ENCODE measurements at places on chromosomes 6 and 20. TPM values are rescaled to one million over a fixed set of nuclear protein-coding genes. Genes with fewer than 3 reads are reported as not detected.

- DNase-seq, result no peak
These were observed 175.8 kb downstream of the ISM1 start for GRCh38 chr20:13396826-13397225.

The UCKL1 gene
- 36.3 TPM for total RNA-seq

- no peak for DNase-seq
These were observed 25.5 kb downstream of the FAM184A start for GRCh38 chr6:119052987-119053386.

GRCh38 chr6:14165091-14165490, 47.5 kb downstream of the CD83 start:
- DNase-seq, result no peak

- no peak for DNase-seq
These were observed 246.0 kb upstream of the FLRT3 start for GRCh38 chr20:14583413-14583812.

DNA sequence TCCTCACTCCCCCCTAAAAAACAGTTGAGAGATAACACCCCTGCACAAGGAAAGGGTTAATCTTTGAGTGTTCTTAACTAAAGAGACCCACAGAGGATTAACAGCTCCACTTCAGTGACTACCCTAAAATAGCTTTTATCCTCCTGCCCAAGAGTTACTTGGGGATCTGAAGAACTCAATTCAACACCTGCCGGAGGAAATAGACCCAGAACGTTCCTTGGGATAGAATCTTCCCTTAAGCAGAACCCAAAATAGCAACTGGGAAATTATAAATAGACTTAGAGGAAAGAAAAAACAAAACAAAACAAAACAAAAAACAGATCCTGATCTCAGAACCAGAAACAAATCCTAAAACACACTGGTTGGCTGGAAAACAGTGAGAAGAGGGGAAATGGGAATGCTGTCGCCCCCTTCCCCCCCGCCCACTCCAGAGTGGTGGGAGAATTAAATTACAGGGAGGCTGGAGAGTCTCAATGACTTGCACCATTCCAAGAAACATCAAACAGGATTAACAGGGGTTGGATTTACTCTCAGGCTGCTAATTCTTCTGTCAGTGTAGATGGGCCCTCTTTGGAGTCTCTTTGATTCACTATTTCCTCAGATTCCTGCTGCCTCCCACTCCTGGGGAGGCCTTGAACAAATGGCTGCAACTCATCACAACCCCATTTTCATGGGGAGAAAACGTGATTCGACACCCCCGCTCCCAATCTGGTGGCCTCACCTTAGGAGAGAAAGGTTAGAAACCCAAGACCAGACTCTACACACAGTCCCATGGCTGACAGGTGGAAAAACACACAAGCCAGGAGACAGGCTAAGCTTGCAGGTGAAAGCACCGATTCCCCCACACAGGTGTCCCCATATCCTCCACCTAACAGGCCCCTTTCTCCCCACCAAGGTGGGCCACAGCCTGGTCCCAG, 1.4 kb downstream of the PLAGL2 start:
- DNase-seq, result no peak

DNA sequence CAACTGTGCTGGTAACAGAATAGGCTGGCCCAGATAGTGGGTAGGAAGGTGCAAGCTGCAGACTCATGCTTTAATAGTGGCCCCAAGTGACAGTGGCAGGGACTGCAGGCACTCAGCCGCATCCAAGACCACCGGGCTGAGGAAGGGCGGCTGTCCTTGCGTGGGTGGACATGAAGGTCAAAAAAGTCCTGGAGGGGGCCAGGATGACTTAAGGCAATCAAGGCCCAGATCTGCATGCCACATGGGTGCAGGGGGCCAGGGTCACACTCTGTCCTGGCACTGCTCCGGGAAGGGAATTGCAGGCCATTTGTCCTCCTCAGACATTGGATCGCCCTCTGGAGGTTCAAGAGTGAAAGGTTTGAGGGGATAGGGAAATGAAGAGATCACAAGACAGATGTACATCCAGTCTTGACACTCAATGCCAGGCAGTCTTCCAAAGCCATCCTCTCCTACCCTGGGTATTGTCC, 10.4 kb upstream of the VNN2 start:
- peak; percentile 21 for DNase-seq

DNA sequence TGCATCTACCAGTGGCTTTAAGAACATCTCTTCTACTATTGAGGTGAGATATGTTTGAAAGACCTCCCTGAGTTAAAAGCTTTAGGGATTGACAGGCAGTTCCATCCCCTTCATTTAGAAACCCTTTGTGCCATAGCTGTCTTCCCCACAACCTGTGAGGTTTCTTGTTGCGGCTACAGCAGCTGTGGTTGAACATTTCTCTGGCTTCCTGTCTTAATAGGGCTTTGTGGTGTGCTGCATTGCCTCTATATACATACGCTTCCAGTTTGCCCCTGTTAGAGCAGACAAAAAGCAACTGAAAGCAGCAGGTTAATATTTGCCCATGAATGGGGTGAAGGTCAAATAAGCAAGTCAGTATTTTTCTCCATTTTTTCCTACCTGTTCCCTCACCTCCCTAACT, 210.2 kb downstream of the TMEM200A start:
- DNase-seq, result peak; percentile 86

The MAPK13 gene
- total RNA-seq, result 53.7 TPM

DNA sequence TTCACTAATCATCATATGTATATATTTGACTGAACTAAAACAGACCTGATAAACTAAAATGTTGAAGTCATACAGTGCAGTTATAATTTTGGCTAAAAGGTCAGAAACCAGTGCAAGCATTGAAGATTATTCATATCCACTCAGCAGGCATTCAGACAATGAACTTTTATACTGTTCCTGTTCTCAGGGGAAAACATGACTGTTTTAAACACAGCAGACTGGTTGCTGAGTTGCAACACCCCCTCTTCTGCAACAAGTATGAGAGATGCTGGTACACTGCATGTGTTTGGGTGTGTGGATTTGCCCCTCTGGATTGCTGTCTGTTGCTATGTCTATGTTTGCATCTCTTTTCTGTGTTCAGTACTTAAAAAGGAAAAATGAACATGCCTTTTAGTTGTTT, 206.8 kb downstream of the EYA4 start:
- no peak for DNase-seq

The PDE7B gene
- total RNA-seq, result 0.68 TPM

- DNase-seq, result no peak
These were observed 11.2 kb downstream of the RNGTT start for GRCh38 chr6:88952065-88952704.

- DNase-seq, result peak; percentile 39
These were observed 14.7 kb downstream of the UST start for GRCh38 chr6:148761527-148762011.

GRCh38 chr20:33719277-33719988, 677 bp downstream of the PXMP4 start:
- DNase-seq, result no peak

DNA sequence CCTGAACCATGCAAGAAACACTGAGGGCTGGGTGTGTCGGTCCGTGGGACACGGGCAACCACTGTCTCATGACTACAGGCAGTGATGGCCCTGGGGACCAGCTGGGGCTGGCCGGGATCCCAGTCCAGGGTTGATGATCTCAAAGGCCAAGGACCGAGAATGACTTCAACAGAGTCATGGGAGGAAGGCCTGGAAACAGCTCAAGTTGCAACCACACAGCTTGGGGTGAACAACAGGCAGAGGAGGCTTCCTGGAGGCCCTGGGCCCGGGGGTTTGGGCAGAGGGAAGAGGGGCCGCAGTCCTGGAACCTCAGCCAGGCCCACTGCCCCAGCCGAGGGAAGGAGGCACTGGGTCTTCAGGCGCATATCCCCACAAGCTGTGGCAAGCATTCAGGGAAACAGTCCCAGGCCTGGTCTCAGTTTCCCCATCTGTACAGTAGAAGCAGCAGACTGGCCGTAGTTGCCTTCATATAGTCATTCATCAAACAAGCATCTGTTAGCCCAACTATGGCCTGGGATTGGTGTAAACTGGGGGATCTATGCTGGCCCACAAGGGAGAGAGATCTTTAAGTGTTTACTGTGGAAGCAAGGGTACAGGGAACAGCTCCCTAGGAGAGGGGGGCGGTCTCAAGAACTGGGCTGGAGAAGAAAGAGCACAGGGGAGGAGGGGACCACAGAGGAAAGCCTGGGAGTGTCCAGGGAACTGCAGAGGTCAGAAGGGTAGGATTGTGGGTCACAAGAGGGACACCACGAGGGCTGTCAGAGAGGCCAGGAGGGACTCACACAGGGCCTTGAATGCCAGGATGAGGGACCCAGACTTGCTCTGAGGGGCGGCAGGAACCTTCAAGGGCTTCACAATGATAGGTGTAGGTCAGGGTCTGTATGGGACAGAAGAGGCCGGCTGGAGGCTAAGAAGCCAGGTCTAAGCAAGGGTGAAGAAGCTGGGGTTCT, 2.1 kb downstream of the MYL9 start:
- no peak for DNase-seq

- no peak for DNase-seq
These were observed 2.3 kb downstream of the POPDC3 start for GRCh38 chr6:105177556-105177955.

The TFAP2C gene
- not detected for total RNA-seq

- no peak for DNase-seq
These were observed 9.3 kb upstream of the MAK start for GRCh38 chr6:10847684-10848083.

GRCh38 chr6:167079853-167080297, 43.0 kb upstream of the CCR6 start:
- peak; percentile 58 for DNase-seq

GRCh38 chr6:144406796-144407195, 121.7 kb downstream of the UTRN start:
- DNase-seq, result no peak

GRCh38 chr20:46371656-46372055, 34.8 kb downstream of the ELMO2 start:
- no peak for DNase-seq

The DYNLT2 gene
- total RNA-seq, result 2.2 TPM

The GJA10 gene
- total RNA-seq, result 3.4 TPM

GRCh38 chr6:119620846-119621555, 271.4 kb upstream of the MAN1A1 start:
- no peak for DNase-seq

The TSPO2 gene
- not detected for total RNA-seq

- DNase-seq, result no peak
These were observed 1.5 kb downstream of the FOXQ1 start for GRCh38 chr6:1313384-1313766.

The PHACTR1 gene
- 0.33 TPM for total RNA-seq

DNA sequence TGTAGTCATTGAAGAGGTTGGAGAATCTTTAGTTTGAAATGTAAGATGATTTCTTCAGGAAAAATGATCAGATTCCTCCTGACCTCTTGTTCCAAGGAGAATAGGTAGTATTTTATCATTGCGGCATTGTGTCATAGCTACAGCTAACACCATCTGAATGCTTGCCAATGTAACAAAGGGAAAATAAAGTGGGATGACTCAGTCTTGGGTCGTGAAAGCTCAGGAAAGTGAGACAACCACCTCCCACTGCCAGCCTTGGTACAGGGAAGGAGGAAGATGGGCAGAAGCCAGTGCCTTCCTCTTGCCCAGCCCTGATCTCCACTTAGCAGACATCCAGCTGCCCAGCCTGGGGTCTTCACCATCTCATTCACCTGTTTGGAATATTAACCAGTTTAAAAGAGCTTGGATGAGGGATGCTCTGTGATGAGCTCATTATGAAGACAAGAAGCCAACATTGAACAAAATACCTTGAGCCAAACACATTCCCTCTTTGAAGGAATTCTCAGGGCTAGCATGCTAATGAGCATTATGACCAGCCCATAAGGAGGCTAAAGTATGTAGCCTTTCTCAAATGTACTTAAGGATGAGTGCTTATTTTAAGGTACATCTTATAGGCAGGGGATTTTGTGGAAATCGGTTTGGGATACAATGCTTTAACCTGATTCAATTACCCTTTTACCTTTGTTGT, 40.0 kb upstream of the APCDD1L start:
- DNase-seq, result no peak

- no peak for DNase-seq
These were observed 85.0 kb downstream of the PREP start for GRCh38 chr6:105317607-105318533.

DNA sequence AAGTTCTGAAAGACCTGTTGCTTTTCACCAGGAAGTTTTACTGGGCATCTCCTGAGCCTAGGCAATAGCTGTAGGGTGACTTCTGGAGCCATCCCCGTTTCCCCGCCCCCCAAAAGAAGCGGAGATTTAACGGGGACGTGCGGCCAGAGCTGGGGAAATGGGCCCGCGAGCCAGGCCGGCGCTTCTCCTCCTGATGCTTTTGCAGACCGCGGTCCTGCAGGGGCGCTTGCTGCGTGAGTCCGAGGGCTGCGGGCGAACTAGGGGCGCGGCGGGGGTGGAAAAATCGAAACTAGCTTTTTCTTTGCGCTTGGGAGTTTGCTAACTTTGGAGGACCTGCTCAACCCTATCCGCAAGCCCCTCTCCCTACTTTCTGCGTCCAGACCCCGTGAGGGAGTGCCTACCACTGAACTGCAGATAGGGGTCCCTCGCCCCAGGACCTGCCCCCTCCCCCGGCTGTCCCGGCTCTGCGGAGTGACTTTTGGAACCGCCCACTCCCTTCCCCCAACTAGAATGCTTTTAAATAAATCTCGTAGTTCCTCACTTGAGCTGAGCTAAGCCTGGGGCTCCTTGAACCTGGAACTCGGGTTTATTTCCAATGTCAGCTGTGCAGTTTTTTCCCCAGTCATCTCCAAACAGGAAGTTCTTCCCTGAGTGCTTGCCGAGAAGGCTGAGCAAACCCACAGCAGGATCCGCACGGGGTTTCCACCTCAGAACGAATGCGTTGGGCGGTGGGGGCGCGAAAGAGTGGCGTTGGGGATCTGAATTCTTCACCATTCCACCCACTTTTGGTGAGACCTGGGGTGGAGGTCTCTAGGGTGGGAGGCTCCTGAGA, at the start of gene HFE:
Gene HFE (plus strand): TSS at position 146 of the 832 bp plus-strand sequence. CDS start 12 bp downstream, at position 158.
- peak; percentile 37 for DNase-seq

DNA sequence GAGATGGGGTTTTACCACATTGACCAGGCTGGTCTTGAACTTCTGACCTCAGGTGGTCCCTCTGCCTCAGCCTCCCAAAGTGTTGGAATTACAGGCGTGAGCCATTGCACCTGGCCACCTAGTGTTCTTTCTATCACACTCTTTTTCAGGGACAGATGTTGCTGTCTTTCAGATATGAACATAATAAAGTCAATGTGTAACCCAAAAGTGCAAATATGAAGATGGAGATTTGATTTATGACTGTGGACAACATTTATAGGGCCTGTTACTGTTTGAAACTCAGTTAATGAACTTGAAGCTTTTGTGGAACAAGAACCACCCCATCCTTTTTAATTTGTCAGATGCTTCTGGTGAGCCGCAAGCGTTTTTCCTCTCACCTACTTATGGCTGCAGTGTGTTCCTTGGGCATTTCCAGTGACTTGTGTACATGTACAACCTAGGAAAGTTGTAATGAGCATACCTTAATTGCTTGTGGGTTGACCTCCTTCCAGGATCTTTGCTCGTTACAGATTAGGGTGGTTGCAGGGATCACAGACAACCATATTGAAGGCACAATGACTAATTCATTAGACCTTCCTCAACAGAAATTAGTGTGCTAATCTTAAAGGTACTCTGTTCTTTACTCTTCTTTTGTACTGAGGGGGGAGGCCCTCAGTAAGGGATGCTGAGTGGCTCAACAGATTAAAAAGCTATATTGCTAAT, 6.8 kb downstream of the TBPL1 start:
- DNase-seq, result no peak

GRCh38 chr6:53906842-53907241, 112.0 kb downstream of the LRRC1 start:
- no peak for DNase-seq

Data from activated CD4-positive, alpha-beta memory T cell treated with anti-CD3 and anti-CD28 coated beads, Interleukin-2, amount 10 ng/mL, durations not matched to agents 7 days and 5 days (primary cell).